ENCODE measurements at places on chromosomes 7 and 10.

DNA sequence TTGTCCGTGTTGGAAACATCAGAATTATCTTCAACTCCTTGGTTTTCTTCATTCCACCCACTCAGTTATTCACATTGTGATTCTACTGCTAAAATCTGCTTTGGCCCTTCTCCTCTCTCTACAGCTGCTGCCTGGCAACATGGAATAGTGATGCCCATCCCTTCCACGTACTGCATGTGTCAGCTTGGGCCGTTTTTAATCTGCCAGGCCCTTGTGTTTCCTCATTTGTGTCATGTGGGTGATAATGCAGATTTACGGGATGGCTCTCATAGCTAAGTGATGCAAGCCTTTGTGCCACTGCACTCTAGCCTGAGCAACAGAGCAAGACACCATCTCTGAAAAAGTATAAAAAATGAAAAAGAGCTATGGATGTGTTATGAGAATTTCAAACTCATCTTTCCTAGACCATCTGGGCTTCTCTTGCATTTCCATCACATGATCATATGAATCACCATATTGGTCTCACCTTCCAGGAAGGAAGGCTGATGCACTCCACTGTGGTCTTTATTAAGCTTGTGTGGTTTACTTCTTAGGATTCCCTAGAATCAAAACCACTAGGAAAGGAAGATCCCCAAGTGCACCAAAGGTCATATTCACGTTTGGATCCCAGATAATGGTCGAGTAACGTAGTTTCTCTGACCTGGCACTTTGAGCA is 20.6 kb upstream of the CELF2 start:
- DNase-seq = no peak

GRCh38 chr10:71978476-71978875 is 14.3 kb downstream of the CHST3 start:
- no peak for DNase-seq

DNA sequence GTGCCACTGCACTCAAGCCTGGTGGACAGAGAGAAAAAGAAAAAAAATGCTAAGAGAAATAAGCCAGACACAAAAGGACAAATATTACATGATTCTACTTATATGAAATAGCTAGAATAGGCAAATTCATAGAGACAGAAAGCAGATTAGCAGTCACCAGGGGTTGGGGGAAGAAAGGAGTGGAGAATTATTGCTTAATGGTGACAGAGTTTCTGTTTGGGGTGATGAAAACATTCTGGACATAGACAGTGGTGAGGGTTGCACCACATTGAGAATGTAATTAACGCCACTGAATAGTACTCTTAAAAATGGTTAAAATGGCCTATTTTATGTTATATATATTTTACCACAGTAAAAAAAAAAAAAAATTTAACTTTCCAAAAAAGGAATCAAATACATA is 6.4 kb upstream of the NT5C2 start:
- peak; percentile 86 for DNase-seq

- DNase-seq = no peak
These were observed 41.9 kb upstream of the PRKAR1B start for GRCh38 chr7:768881-769504.

DNA sequence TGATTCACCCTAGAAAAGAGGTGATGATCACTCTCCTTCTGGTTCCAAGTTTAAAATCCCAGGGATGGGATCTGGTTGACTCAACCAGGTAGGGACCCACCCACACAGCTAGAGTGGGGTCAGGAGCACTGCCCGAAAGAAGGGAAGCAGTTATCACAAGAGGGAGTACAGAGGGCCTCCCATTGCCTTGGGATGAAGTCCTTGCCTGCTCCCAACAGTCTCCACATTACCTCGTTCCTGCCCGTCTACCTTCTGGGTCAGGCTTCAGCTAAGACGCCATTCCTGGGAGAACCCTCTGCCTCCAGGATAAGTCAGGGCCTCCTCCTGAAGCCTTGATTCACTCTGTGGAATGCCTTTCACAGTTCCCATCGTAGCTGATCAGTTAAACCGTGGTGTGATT is 23.8 kb downstream of the ZMIZ2 start:
- no peak for DNase-seq

- no peak for DNase-seq
These were observed 187.5 kb downstream of the KIAA1217 start for GRCh38 chr10:24396396-24396795.

DNA sequence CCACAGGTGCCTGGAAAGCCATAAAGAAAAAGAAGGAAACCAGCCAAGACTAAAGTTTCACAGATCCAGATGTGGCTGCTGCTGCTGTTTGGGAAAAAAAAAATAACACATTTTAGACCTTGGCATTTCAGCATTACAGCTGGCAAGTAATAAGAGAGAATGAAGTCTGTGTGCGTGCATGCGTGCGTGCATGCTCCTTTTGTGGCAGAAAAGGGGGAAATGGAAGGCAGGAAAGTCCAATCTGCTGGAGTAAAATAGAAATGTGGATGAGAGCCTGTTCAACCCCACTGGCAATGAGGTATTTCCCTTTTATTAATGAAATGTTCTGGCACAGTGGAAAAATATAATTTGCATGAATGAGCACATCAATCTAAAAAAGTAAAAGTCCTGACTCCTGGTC is 137.0 kb upstream of the SEMA3A start:
- DNase-seq = no peak

DNA sequence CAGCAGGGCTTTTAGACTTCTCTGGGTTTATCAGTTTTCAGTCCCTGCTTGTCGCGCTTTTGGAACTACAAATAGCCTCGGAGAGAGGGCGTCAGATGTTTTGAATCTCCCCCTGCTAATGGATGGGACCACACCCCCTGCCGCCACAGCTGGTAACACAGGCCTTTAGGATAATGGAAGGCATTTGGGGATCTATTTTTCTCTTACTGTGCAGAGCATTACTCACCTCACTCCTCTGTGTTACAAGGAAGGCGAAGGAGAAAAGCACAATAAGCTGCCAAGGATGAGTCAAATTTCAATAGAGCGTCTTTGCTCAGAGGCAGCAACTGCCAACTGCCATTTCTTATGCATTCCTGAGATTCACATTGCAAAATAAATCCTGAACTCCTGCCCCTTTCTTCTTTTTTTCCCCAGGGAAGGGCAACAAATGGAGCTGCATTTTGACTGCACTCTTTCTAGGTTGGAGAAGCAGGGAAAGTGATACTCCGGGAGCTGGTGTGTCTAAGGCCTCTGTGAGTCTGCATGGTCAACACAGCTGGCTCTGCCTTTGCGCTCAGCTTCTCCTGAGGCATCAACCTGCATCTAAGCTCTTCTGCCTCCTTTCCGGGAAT is 31.5 kb upstream of the SMNDC1 start:
- no peak for DNase-seq

GRCh38 chr7:77244222-77244934 is 44.8 kb upstream of the FGL2 start:
- DNase-seq = peak; percentile 58

GRCh38 chr10:7435674-7436073 is 24.8 kb upstream of the SFMBT2 start:
- DNase-seq = no peak

GRCh38 chr7:119196183-119196582 is 971.7 kb downstream of the ANKRD7 start:
- no peak for DNase-seq

DNA sequence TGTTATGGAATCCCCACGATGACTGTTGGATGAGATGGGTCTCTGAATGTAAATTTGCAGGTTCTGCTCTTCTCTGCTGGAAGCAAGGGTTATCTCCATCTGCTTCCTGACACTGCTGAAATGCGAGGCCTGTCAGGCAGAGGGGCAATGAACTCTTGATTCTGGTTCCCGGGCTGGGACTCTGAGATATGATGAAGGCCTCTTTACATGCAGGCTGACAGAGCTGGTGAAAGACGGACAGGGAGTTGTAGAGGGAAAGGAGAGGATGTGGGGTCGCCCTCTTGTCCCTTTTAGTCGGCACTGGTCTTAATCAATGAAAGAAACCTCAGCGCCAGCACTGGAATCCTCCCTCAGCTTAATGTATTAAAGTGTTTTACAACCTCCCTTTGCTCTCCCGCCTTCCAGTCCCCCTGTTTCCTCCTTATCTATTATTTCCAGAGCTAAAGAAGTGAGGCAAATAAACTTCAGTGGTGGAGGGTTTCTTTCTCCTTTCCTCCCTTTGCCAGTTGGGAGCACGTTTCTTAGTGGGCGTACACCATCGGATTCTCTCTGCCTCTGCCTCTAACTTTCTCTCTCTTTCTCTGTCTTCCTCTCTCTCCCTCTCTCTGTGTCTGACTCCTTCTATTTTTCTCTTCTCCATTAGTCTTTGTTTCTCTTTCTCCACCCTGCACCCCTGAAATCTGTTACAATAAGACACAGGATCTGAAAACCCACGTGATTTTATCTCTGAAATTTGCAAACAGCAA is 145.6 kb downstream of the BAMBI start:
- no peak for DNase-seq

- no peak for DNase-seq
These were observed 77.8 kb downstream of the SP8 start for GRCh38 chr7:20708896-20709295.

DNA sequence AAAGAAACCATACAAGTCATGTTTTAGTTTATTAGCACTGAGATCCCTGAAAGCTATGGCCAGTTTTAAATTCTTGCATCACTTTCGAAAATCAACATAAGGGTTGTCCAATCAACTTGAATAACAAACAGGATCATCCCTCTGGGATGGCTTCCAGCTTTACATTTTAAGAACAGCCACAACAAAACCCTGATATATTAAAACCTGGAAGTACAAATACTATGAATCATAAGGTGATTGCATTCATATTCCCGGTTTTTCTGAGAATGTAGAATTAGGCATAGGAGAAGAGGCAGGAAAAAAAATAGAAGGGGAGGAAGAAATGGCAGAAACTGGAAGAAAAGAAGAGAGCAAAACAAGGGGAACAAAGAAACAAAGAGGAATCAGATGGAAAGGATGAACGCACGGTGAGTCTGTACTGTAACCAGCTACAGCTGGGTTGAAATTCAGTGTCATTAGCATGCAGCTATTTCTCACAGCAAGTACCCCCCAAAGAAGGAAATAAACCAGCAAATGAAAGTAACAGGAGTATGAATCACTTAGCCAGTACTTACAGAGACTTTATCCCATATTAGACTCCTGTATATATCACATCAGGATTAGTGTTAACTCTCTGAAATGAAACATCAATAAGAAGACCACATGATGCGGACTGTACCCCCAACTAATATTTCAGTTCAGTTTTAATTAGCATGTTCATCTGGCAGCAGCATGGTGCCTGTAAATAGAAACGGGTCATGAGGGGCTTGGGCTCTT is 301.3 kb downstream of the RNLS start:
- peak; percentile 57 for DNase-seq

GRCh38 chr7:158829021-158829341 is 328 bp downstream of the ESYT2 start:
- DNase-seq = peak; percentile 68

- no peak for DNase-seq
These were observed 221.0 kb downstream of the CDK14 start for GRCh38 chr7:90817151-90817550.

DNA sequence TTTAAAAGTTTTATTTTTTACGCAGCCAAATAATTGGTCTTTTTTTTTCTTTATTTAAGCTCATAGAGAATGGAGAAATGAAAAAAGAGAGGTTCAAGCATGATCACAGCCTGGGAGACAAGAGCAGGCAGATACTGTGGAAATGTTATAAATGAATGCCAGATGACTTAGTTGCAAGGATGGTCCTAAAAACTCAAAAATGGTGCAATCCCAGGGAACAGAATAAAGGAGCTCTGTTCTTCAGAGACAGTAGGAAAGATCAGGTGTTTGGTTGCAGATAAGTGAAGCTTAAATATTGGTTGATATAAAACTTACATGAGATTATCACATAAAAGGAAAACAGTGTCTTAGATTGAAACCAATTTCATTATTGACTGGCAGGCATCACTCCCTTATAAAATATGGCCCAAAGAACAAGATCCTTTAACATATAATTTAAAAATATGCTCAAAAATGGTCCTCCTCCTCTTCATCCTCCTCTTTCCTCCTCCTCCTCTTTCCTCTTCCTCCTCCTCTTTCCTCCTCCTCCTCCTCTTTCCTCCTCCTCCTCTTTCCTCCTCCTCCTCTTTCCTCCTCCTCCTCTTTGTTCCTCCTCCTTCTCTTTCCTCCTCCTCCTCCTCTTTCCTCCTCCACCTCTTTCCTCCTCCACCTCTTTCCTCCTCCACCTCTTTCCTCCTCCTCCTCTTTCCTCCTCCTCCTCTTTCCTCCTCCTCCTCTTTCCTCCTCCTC is 18.6 kb downstream of the GNAT3 start:
- no peak for DNase-seq

Measured in suppressor macrophage treated with lipopolysaccharide for 4 hours (primary cell).